ENCODE measurements at places on chromosomes 2 and 18. TPM values are rescaled to one million over a fixed set of nuclear protein-coding genes. Genes with fewer than 3 reads are reported as not detected.
A peak's percentile ranks its signal among the peaks of the same experiment; 100 is the strongest.

The APCDD1 gene
- polyA plus RNA-seq, result 444 TPM

- DNase-seq, result peak; percentile 8
These were observed at the start of gene SCN2A for GRCh38 chr2:165239230-165239629. TSS of gene SCN2A (plus strand) at chr2:165239414. CDS start at chr2:165295824, 56,410 bp downstream.

DNA sequence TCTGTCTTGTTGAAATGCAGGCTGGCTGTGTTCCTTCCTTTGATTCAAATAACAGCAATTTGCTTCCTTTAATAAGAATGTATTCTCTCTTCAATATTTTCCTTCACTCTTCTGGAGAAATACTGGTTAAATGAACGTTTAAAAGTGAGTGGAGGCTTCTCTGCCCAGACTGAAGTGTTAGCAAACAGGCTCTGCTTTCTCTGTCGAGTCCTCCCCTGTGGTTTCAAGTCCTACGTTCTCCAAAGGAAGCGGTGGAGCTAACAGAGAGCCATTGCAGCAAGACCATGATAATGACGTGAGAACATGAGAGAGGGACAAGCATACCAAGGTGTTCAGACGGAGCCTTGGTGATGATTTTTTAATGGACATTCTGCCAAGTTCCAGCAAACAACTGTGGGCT, 26.2 kb upstream of the PID1 start:
- DNase-seq, result peak; percentile 11

The MYO3B gene
- 0.15 TPM for polyA plus RNA-seq

The NRP2 gene
- 68.2 TPM for polyA plus RNA-seq

- no peak for DNase-seq
These were observed 151.0 kb downstream of the OSR1 start for GRCh38 chr2:19207452-19207851.

- DNase-seq, result no peak
These were observed 6.4 kb downstream of the TNS1 start for GRCh38 chr2:217996361-217996760.

The LRATD1 gene
- polyA plus RNA-seq, result 13.9 TPM

DNA sequence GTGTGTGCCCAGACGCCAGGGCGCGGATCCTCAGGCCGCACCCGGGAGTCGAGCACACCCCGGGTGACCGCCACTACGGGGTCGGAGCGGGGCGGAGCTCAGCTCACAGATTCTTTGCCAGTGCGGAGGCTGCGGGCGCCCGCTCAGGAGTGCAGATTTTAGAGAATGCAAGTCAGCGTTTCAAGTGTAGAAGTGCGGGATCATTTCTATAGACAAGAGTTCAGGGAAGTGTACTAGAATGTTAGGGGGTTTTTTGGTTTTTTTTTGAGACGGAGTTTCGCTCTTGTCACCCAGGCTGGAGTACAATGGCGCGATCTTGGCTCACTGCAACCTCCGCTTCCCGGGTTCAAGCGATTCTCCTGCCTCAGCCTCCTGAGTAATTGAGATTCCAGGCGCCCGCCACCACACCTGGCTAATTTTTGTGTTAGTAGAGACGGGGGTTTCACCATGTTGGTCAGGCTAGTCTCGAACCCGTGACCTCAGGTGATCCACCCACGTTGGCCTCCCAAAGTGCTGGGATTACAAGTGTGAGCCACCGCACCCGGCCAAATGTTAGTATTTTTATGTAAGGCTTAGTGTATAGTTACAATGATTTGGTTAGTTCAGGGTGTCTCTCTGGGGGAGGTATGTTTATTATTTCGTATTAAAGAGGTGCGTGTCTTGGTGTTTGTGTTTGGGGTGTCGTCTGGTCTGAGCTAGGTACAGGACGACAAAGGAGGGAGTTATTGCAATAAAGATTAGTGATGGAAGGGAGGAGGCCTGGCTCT, 619 bp upstream of the FAM168B start:
- DNase-seq, result no peak

The ABHD1 gene
- polyA plus RNA-seq, result 0.36 TPM

The RRM2 gene
- polyA plus RNA-seq, result 25.4 TPM

GRCh38 chr18:75226956-75227316, 16.3 kb downstream of the TSHZ1 start:
- no peak for DNase-seq

DNA sequence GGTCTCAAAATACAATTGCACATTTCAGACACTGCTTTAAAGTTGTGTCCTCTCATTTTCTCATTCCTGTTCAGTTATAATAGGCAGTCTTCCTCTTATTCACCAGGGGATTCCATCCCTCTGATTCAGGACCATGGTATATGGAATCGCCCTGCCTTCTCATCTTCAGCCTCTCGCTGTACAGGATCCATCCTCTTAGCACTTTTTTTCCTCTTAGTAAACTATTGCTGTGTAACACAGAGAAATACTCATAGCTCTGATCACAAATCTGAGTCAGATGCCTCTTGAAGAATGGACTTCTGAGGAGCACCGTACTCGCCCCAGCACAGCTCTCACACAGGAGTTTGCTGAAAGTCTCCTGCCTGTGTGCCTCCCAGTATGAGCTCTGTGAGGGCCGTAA, 11.3 kb downstream of the RMP24 start:
- no peak for DNase-seq

The GRB14 gene
- polyA plus RNA-seq, result not detected

The SETBP1 gene
- polyA plus RNA-seq, result 21.8 TPM

The TPO gene
- polyA plus RNA-seq, result not detected

The MOCOS gene
- 0.46 TPM for polyA plus RNA-seq

DNA sequence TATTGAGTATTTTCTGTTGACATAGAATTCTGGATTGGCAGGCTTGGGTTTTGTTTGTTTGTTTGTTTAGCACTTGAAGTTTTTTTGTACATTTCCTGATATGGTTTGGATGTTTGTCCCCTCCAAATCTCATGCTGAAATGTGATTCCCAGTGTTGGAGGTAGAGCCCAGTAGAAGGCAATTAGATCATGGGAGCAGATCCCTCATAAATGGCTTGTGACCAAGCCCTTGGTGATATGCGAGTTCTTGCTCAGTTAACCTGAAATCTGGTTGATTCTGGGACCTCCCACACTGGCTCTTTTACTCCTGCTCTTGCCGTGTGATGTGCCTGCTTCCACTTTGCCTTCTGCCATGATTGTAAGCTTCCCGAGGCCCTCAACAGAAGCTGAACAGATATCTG, 98.0 kb downstream of the PTPN4 start:
- DNase-seq, result no peak

The UGT1A8 gene
- not detected for polyA plus RNA-seq

- no peak for DNase-seq
These were observed 45.0 kb downstream of the ARHGAP25 start for GRCh38 chr2:68779595-68779994.

GRCh38 chr2:70469961-70470360, 83.7 kb downstream of the TGFA start:
- no peak for DNase-seq

DNA sequence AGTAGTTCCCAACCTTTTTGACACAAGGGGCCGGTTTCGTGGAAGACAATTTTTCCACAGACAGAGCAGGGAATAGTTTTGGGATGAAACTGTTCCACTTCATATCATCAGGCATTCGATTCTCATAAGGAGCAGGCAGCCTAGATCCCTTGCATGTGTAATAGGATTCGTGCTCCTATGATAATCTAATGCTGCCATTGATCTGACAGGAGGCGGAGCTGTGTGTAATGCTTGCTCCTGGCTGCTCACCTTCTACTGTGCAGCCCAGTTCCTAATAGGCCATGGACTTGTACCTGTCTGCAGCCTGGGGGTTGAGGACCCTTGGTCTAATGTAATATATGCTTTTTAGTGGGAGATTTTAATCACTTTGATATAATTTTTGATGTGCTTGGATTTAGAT, 188.7 kb upstream of the KLHL14 start:
- no peak for DNase-seq

Measured in muscle of arm (tissue), 14 donors.